ENCODE measurements at places on chromosomes 11 and 22. TPM values are rescaled to one million over a fixed set of nuclear protein-coding genes. Genes with fewer than 3 reads are reported as not detected.
A peak's percentile ranks its signal among the peaks of the same experiment; 100 is the strongest.

- no peaks in the 10 kb centered on the region for H3K27me3 ChIP-seq
- no peak overlapping the region for H3K27ac ChIP-seq
- H3K4me1 ChIP-seq, result peaks cover 13% of the 10 kb centered on the region
- no peaks in the 10 kb centered on the region for H3K36me3 ChIP-seq
Measured at GRCh38 chr11:4090258-4090657, 4.3 kb upstream of the RRM1 start.

DNA sequence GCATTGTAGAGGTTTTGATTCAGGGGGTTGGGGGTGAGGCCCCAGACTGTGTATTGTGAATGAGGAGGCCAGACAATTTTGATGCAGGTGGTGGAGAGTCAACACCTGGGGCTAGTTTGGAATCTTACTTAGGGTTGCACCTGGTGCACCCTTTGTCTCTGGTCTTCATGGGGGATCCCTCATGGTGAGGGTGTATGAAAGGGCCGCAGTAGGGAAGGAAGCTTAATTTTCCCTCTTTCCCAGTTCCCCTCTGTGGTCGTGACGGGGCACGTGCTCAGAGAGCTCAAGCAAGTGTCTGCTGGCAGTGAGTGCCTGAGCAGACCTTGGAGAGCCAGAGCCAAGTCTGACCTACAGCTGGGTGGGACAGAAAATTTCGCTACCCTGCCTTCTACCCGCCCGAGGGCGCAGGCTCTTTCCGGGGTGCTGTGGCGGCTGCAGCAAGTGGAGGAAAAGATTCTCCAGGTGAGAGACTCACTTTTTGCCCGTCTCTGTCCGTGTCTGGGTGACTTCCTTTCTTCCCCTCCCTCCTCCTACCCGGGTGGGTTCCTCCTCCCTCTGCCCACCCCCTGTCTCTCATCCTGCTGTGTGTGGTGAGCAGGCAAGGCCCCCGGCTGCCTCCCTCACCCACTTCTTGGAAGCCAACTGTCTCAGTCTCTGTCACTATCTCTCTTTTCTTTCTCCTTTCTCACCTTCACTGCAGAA lies 131.7 kb downstream of the MICAL2 start:
- no peak for DNase-seq
- H3K36me3 ChIP-seq, result no peaks in the 10 kb centered on the region
- no peak overlapping the region for H3K27ac ChIP-seq
- H3K4me3 ChIP-seq, result no peak overlapping the region
- H3K4me1 ChIP-seq, result peaks cover 26% of the 10 kb centered on the region

- H3K27ac ChIP-seq, result no peak overlapping the region
- no peak overlapping the region for H3K4me3 ChIP-seq
- H3K36me3 ChIP-seq, result no peaks in the 10 kb centered on the region
- peaks cover 54% of the 10 kb centered on the region for H3K4me1 ChIP-seq
- peaks cover 15% of the 10 kb centered on the region for H3K27me3 ChIP-seq
Measured at GRCh38 chr11:33695051-33695566, 5.5 kb downstream of the C11orf91 start.

CENPM gene
- 41.7 TPM for total RNA-seq

GRCh38 chr11:57432714-57433163 lies 5.8 kb upstream of the SLC43A3 start:
- H3K27me3 ChIP-seq, result peaks cover 27% of the 10 kb centered on the region
- peaks cover 3% of the 10 kb centered on the region for H3K4me1 ChIP-seq
- DNase-seq, result no peak
- no peak overlapping the region for H3K27ac ChIP-seq

- H3K27ac ChIP-seq, result peak overlapping the region; percentile 98
- H3K36me3 ChIP-seq, result peaks cover 48% of the 10 kb centered on the region
- peaks cover 28% of the 10 kb centered on the region for H3K4me1 ChIP-seq
- no peaks in the 10 kb centered on the region for H3K27me3 ChIP-seq
- no peak for DNase-seq
Measured at GRCh38 chr11:10808235-10808552, 532 bp downstream of the EIF4G2 start.

DNA sequence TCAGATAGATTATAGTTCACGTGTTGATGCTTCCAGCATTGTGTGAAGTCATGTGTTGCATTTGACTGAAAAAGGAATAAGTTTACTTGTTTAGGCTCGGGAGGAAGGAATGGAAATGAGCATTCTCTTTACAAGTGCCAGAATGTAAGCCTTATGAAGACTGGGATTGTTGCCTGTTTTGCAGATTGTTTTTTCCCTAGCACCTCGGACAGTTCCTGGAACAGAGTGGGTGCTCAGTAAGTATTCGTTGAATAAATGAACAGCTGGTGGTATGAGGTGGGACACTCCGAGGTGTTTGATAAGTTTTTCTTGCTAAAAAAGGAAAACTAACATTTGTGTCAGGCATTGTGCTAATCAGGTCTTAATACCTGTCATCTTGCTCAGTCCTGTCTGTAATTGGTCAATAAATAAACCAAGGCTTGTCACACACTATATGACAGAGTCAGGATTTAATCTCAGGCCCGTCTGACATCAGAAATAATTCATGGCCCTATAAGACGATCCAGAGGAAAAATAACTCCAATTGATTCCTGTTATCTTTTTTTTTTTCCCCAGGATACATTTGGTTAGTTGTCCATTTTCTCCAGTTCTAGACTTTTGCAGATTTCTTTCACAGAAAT lies 304.7 kb downstream of the NELL1 start:
- no peaks in the 10 kb centered on the region for H3K27me3 ChIP-seq
- no peak for DNase-seq
- H3K4me1 ChIP-seq, result peaks cover 3% of the 10 kb centered on the region

GRCh38 chr11:12854829-12855228 lies 154.3 kb upstream of the RASSF10 start:
- H3K36me3 ChIP-seq, result peaks cover 3% of the 10 kb centered on the region
- H3K27me3 ChIP-seq, result no peaks in the 10 kb centered on the region
- peaks cover 37% of the 10 kb centered on the region for H3K4me1 ChIP-seq
- no peak for DNase-seq
- H3K4me3 ChIP-seq, result no peak overlapping the region
- no peak overlapping the region for H3K27ac ChIP-seq

HIC2 gene
- total RNA-seq, result 33.3 TPM

DNA sequence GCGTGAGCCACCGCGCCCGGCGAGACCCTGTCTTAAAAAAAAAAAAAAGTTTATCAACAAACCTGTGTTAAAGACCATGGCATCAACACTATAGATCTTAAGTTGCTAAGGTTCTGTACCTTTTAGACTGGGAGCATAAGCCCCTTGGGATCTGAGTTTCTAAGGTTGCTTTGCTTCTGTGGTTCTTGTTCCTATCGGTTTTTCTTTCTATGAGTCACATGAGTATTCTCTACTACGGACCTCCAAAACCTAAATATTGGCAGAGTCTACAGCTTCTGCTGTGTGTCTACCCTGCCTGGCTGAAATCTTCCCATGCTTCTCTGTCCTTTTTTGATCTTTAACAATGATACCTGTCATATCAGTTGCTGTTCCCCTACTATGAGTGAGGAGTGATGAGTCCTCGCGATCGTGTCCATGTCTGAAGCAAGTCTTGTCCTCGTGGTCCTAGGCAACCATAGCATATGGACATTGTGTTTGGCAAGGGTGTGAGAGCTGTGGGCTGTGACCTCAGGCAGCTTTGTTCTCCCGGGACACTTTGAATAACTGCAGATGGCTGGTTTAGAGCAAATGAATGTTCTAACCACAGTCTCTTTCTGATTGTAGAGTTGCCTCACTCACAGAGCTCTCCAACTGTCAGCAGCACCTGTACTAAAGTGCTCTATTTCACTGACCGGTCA lies 9.0 kb upstream of the DLAT start:
- H3K4me3 ChIP-seq, result no peak overlapping the region
- DNase-seq, result no peak
- H3K27ac ChIP-seq, result no peak overlapping the region
- H3K36me3 ChIP-seq, result peaks cover 4% of the 10 kb centered on the region
- H3K4me1 ChIP-seq, result no peaks in the 10 kb centered on the region
- peaks cover under 1% of the 10 kb centered on the region for H3K27me3 ChIP-seq

DNA sequence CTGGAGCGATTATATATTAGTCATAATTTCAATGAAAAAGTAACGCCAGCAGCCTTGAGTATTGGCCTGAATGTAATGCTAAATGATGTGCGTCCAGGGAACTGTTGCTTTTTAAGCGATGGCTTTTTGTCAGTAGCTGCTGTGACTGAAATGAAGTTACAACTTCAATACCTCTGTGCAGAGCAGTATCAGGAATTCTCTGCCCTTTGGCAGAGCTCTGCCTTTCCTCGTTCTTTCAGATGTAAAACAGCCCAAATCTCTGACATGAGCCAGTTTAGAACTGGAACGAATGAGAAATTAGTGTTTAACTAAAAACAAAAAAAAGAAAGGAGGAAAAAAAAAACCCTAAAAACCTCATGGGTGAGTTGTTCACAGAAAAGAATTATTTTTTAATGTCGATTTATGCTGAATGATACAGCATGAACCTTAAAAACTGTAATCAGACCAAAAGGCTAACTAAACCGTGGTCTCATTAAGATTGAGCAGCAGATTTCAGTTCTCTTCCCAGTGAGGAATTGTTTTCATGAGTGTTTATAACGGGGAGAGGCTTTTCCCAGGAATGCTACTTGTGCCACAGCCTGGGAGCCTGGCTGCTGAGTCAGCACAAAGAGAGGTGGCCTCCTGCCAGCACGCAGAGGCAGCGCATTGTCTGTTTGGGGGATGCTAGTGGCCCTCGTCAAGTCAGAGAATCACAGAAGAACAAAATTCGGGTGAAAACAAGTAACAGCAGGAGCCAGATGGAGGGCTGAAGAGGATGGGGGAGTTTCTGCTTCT lies 146.2 kb upstream of the RASSF10 start:
- peaks cover 89% of the 10 kb centered on the region for H3K4me1 ChIP-seq
- H3K27me3 ChIP-seq, result no peaks in the 10 kb centered on the region
- H3K36me3 ChIP-seq, result no peaks in the 10 kb centered on the region
- DNase-seq, result peak; percentile 81
- peak overlapping the region; percentile 61 for H3K4me3 ChIP-seq

DNA sequence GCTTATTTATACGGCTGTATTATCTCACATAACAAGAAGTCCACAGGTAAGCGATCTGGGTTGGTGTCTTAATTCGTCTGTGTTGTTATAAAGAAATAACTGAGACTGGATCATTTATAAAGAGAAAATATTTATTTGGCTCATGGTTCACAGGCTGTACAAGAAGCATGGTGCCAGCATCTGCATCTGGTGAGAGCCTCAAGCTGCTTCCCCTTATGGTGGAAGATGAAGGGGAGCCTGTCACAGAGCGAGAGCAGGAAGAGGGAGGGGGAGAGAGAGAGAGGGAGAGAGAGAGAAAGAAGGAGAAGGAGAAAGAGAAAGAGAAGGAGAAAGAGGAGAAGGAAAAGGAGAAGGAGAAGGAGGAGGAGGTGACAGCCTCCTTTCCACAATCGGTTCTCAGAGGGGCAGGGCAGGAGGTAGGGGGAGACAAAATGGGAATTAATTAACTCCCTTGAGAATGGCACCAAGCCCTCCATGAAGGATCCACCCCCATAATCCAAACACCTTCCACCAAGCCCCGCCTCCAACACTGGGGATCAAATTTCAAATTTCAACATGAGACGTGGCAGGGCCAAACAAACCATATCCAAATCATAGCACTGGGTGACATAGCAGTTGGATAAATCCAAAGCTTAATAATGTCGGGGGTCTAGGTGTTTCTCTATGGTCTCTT lies 15.0 kb upstream of the TRIM44 start:
- peaks cover 6% of the 10 kb centered on the region for H3K4me1 ChIP-seq
- H3K27me3 ChIP-seq, result peaks cover 59% of the 10 kb centered on the region
- no peak overlapping the region for H3K27ac ChIP-seq

DNA sequence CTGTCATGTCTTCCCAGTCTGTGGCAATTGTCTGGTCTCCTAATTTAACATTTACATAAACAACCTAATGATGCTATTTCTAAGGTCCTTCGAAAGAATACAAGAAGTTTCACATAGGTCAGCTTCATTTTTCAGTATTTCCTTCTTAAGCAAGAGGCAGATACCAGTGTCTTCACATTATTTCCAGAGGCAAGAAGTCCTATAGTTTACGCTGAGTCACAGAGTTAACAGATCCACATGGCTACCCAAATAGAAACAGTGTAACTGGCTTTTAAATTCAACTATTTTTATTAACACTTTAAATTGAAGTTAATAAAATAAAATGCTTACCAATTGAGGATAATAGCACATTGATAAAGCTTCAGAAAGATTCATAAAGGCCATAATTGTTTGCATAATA lies 10.9 kb downstream of the PRRG4 start:
- 0 out of 2 replicates have a peak, but pooled peaks cover 2% of the 10 kb centered on the region for H3K4me1 ChIP-seq
- no peak overlapping the region for H3K4me3 ChIP-seq
- H3K27me3 ChIP-seq, result no peaks in the 10 kb centered on the region
- DNase-seq, result no peak

SUN2 gene
- total RNA-seq, result 30.1 TPM

APOL3 gene
- 0.60 TPM for total RNA-seq

DNA sequence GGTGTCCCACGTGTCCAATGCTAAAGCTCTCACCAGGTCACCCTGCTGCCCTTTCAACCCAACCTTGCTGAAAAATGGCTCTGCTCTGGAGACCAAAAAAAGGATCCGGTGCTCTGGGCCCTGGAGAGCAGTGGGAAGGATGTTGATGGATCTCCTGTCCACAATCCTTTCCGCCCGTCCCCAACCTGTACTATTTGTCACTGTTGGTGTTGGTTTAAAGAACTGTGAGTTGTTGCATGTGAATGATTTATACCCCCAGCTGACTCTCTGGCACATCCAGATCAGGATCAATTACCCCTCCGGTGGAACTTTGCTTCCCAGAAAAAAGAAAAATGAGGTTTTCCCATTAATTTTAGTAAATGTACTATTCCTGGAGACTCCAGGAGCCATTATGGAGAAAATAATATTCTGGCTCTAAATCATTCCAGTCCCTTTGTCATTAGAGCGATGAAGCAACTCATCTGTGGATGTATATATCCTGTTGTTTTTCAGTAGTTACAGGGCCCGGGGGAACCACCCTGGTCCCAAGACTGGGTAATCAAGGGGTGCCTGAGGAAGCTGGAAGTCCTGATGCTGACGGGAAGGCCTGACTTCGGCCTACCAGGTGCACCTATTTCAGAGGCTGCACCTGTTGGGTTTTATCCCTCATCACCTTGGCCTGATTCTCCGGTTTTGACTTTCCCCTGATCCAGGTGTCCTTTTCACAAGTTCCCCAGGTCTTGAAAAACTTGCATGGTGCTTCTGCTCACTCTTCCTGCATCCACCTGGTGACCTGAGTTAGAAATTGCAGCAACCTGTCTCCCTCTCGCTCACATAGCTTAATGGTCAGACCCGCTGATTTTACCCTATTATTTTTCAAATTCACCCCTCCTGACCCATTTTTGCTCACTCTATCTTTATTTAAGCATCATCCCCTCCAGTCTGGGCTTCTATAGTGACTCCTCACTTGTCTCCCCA lies 209.2 kb upstream of the SEZ6L start:
- no peak overlapping the region for H3K27ac ChIP-seq
- no peak overlapping the region for H3K4me3 ChIP-seq
- peaks cover 13% of the 10 kb centered on the region for H3K36me3 ChIP-seq
- peaks cover 4% of the 10 kb centered on the region for H3K27me3 ChIP-seq
- no peak for DNase-seq

MOGAT2 gene
- 0.11 TPM for total RNA-seq

GRCh38 chr22:24973872-24974271 lies 21.4 kb downstream of the KIAA1671 start:
- H3K27ac ChIP-seq, result no peak overlapping the region
- no peaks in the 10 kb centered on the region for H3K27me3 ChIP-seq
- no peak overlapping the region for H3K4me3 ChIP-seq
- H3K4me1 ChIP-seq, result peaks cover 58% of the 10 kb centered on the region
- no peak for DNase-seq
- H3K36me3 ChIP-seq, result no peaks in the 10 kb centered on the region

CASP5 gene
- not detected for total RNA-seq

MB gene
- total RNA-seq, result 0.50 TPM

GRCh38 chr11:77340501-77340900 lies 39.0 kb upstream of the GDPD4 start:
- no peak for DNase-seq
- H3K27ac ChIP-seq, result no peak overlapping the region
- no peaks in the 10 kb centered on the region for H3K27me3 ChIP-seq
- no peaks in the 10 kb centered on the region for H3K4me1 ChIP-seq
- H3K36me3 ChIP-seq, result peaks cover 57% of the 10 kb centered on the region

RIMBP3C gene
- total RNA-seq, result not detected
